ENCODE measurements at places on chromosomes 1 and 21.

- no peak for DNase-seq
These were observed 37.6 kb downstream of the MRPL37 start for GRCh38 chr1:54237586-54237985.

DNA sequence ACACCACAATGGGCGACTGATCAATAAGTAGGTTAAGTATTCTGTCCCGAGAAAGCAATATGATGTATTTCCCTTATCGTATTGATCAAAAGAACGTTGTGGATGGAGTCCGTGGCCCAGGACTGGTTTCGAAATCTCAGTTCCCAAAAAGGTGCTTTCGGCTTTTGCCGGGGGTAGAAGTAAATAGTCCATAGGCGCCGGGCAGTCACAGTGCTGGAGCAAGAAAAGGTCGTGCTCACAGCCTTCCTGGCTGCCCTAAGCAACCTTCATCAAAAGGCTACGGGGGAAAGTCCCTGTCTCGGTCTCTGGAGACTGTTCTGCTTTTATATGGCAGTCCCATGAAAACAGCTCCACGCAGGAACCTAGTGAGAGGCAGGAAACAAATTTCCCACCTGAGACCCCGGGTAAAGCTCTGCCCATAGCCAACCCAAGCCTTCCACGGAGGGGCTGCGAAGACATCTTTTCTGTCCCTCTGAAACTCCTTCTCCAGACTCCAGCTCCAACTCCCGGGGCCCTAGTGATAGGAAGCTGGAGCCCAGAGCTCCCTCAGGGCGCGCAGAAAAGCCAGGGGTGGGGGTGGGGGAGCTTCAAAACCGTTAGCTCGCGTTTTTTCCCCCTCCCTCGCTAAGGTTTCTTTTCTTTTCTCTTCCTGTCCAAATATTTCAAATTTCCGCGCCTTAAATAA, 7.0 kb downstream of the CDKN2C start:
- no peak for DNase-seq

DNA sequence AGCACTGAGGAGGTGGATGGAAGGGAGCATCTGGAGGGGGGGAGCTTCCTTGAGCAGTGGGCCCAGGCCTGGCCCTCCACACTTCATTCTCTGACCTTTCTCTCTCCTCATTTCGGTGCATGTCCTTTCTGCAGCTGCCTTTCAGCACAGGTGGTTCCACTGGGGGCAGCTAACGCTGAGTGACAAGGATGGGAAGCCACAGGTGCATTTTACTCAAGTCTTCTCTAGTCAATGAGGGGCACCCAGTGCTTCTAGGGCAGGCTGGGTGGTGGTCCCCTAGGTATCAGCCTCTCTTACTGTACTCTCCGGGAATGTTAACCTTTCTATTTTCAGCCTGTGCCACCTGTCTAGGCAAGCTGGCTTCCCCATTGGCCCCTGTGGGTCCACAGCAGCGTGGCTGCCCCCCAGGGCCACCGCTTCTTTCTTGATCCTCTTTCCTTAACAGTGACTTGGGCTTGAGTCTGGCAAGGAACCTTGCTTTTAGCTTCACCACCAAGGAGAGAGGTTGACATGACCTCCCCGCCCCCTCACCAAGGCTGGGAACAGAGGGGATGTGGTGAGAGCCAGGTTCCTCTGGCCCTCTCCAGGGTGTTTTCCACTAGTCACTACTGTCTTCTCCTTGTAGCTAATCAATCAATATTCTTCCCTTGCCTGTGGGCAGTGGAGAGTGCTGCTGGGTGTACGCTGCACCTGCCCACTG, 43.2 kb downstream of the YARS1 start:
- no peak for DNase-seq

DNA sequence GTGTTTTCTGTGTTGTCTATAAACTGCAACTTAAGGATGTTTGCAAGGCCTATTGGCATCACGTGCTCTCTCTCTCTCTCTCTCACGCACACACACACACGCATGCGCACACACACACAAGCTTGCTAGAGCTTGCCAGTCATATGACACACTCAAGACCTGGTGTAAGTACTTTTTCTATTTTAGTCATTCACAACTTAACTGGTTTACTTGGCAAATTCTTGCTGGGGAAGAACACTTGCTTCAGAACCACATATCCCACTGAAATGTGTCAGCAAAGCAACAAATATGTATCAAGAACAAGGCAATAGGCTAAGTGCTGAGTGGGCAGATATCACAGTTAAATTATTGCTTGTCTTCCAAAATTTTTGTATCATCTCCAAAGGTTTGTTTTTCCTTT, 107.8 kb downstream of the DISC1 start:
- DNase-seq = no peak

- no peak for DNase-seq
These were observed 5.3 kb upstream of the CD55 start for GRCh38 chr1:207316141-207316540.
